ENCODE measurements at places on chromosomes 2 and 18. TPM values are rescaled to one million over a fixed set of nuclear protein-coding genes. Genes with fewer than 3 reads are reported as not detected.

- DNase-seq, result no peak
Observed at GRCh38 chr2:198017068-198017467, 212.7 kb downstream of the PLCL1 start.

DNA sequence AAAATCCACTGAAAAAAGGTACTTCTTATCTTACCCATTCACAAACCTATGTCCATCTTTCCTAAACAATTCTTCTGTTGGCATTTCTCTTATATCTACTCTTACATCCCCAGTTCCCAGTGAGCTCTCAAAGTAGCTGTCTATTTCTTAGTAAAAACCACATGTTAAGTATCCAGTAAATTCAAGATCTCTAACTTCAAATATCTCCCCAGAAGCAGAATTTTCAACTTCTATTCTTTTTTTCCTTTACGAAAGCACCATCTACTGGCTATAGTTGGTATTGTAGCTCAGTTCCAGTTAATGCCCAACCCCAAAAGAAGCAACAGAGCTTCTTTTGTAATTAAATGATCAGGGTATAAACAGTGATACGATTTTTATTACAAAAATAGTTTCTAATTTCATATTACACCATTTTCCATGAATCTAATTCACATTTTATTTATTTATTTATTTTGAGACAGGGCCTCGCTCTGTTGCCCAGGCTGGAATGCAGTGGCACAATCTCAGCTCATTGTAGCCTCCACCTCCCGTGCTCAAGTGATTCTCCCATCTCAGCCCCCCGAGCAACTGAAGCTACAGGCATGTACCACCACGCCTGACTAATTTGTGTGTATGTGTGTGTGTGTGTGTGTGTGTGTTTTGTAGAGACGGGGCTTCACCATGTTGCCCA lies 28.5 kb downstream of the HRH4 start:
- no peak for DNase-seq

DNA sequence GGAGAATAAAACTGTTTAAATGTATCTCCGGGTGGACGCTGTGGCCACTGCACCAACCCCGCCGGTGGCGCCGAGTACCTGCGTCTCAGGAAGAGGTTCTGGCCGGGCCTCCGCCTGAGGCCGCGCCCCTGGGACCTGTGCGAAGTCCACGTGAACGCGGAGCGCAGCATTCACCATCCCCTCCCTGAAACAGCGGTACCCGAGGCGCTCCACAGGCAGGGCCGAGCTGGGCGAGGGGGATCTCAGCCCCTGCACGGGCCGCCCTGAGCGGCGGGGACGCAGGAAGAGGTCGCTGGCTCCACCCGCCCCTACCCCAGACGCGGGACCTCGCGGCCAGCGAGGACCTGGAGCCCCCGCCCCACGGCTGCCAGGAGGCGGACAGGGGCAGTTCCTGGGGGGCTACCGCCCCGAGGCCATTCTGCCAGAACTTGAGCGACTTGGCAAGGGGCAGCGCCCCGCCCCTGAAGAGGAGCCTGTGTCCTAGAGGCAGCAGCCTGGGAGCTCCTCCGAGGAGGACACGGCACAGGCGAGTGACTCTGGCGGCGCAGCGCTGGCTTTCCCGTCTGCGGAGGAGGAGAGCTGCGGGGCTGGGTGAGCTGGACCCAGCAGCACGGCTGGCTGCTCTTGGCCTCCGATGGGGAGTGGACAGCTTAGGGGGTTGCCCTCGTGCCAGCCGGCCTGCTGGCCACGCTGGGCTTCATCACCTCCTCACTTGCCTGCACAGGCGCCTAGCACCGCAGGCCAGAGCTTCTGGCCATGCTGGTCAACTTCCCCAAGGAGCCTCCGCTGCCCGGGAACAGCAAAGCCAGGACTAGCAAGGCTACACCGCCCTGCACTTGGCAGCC lies 9.7 kb upstream of the TEKT4 start:
- DNase-seq, result no peak

DNA sequence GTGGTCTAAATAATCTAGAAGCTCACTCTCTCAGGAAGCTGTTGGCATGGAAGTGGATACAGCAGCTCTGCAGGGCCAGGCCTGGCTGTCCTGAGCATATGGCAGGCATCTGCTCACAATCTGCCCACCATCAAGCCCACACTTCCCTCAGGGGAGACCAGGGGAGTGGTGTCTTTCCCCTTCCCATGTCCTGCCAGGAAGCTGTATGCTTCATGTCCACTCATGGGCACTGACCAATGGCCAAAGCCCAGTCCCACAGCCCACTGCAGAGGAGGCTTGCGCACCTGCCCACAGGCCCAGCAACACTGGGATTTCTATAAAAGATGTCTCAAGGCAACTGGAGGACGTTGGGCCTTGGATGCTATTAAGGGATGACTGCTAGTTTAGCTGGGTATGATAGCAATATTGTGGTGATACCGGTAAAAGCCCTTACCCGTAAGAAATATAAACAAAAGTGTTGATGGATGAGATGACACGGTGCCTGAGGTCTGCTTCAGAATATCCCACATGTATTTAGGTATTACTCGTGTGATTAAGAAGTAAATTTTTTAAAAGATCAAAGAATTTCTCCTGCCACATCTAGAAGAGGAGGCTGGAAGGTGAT lies 106.7 kb upstream of the CTDP1 start:
- DNase-seq, result no peak

GRCh38 chr2:127811397-127812321 lies 688 bp upstream of the WDR33 start:
- DNase-seq, result no peak

Gene PAIP2B
- 31.3 TPM for total RNA-seq

Gene RASGRP3
- total RNA-seq, result not detected
